ENCODE measurements at places on chromosomes 6 and 20.

DNA sequence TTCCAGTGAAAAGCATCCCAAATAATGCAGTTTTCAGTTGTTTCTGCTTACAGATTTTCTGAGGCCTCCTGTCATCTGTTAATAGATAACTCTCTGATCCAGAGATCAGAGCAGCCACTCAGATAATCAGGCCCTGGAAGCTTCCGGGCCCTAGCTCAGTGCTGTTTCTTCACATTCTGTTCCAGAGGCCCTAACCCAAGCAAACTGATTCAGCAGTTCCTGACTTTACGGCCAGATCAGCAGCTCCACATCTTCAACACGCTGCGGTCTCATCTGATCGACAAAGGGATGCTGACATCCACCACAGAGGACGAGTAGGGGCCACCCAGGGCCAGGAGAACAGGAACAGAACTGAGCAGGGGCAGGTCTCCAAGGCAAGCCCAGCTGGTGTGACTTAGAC lies 63.1 kb downstream of the CDS2 start:
- no peak for DNase-seq

DNA sequence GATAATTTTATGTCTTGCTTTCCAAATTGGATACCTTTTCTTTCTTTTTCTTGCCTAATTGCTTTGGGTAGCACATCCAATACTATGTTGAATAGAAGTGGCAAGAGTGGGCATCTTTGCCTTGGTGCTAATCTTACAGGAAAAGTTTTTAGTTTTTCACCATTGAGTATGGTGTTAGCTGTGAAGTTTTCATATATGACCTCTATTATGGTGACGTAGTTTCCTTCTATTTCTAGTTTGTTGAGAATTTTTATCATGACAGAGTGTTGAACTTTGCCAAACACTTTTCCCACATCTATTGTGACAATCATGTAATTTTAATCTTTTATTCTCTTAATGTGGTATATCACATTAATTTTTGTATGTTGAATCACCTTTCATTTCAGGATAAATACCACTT lies 216.1 kb downstream of the LRFN2 start:
- DNase-seq = no peak

DNA sequence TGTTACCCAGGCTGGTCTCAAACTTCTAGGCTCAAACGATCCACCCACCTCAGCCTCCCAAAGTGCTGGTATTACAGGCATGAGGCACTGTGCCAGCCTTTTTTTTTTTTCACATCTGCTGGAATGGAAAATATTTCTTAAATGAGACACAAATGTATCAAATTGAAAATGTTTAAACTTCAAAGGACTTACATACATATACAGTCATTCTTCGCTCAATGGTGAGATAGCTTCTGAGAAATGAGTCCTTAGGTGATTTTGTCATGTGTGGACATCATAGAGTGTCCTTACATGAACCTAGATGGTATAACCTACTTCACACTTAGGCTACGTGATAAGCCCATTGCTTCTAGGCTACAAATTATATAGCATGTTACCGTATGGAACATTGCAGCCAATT lies 43.1 kb downstream of the MICA start:
- DNase-seq = no peak

- no peak for DNase-seq
Observed at GRCh38 chr6:23174781-23175361, 605.5 kb downstream of the HDGFL1 start.

DNA sequence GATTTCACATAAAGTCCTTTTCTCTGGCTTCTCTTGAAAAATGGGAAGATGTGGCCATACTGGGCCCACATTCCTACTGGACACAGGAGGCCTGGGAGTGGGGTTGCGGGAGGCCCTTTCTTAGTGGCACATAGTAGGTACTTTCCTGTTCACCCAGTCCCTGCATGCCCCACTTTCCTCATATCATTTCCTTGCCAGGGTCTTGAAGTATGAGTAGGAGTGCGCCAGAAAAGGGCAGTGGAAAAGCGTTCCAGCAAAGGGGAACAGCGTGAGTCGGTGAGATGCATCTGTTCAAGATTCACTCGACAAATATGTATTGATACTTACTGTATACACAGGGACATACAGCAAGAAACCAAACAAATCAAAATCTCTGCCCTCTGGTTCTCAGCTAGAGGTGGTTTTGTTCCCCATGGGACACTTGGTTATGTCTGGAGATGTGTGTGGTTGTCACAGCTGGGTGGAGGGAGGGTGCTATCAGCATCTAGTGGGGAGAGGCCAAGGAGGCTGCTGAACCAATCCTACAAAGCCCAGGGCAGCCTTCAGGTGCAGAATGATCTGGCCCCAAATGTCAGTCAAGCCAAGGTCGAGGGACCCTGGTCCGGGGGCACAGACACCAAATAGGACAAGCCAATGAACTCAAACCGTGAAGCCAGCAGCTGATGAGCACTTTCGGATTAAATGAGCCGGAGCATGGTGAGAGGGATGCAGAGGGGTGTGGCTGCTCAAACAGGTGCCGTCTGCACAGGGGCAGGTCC lies 151.4 kb downstream of the CEBPB start:
- no peak for DNase-seq

- no peak for DNase-seq
Observed at GRCh38 chr20:22916021-22916842, 118.9 kb upstream of the SSTR4 start.

GRCh38 chr6:90490030-90490716 lies 96.7 kb downstream of the MAP3K7 start:
- no peak for DNase-seq

- no peak for DNase-seq
Observed at GRCh38 chr6:157185171-157185570, 138.1 kb downstream of the TMEM242 start.

GRCh38 chr20:60300374-60300773 lies 342.2 kb downstream of the CDH26 start:
- DNase-seq = no peak

DNA sequence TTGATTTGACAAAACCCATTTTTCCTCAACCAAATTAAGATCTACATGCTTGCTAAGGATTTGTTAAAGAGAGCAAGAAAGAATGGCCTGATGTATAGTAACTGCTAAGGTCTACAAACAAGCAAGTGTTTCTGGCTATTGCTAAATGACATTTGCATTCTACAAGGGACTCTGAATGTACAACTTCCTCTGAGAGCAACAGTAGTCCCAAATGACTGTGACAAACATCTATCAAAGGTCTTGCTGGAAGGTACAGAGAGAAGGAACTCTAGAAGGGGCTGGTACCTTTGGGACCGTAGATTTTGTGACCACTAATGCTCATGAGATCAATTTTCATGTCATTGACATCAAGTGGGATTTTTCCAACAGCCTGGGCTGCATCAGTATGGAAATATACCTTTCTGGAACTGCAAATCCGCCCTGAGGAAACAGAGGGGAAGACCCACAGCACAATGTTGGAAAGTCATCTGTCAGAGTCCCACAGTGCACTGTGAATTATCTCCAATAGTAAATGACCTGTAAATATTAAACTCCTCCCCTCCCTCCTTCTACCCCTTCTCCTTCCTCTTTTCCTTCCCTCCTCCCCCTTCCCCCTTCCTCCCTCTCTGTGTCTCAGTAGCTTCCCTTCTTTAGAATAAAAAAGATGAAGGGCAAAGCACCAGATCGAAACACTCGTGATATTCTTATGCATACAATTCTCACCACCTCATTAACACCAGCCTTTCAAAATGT lies 15.9 kb upstream of the CPNE1 start:
- no peak for DNase-seq

DNA sequence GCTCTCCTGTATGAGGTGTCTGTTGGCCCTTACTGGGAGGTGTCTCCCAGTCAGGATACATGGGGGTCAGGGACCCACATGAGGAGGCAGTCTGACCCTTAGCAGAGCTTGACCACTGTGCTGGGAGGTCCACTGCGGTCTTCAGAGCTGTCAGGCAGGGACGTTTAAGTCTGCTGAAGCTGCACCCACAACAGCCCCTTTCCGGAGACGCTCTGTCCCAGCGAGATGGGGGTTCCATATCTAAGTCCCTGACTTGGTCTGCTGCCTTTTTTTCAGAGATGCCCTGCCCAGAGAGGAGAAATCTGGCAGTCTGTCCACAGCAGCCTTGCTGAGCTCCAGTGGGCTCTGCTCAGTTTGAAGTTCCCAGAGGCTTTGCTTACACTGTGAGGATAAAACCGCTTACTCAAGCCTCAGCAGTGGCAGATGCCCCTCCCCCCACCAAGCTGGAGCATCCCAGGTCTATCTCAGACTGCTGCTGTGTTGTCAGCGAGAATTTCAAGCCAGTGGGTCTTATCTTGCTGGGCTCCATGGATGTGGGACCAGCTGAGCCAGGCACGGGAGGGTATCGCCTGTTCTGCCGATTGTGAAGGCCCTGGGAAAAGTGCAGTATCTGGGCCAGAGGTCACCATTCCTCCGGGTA lies 36.3 kb upstream of the IBTK start:
- DNase-seq = no peak

DNA sequence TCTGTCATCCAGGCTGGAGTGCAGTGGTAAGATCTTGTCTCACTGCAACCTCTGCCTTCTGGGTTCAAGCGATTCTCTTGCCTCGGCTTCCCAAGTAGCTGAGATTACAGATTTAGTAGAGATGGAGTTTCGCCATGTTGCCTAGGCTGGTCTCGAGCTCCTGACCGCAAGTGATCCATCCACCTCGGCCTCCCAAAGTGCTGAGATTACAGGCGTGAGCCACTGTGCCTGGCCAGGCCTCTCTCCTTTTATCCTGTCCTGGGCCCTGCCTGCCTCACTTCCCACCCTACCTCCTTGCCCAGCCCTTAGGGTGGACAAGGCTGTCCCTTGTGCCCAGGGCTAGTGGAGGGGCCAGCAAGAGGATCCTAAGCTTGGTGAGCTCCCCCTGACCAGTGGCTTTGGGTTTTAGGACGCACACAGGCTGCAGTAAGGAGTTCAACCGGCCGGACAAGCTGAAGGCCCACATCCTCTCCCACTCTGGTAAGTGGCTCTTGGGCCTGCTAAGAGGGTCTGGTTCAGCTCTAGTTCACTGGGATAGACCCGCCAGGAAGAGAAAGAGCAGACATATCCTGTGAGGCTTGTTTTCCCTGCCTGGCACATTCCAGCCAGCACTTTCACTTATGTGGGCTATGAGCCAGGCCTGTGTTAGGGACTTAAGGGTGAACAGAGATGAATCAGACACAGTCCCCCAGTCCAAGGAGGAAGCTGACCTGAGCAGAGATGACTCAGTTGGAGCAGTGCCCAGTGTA lies 21.9 kb upstream of the CHMP4B start:
- no peak for DNase-seq

DNA sequence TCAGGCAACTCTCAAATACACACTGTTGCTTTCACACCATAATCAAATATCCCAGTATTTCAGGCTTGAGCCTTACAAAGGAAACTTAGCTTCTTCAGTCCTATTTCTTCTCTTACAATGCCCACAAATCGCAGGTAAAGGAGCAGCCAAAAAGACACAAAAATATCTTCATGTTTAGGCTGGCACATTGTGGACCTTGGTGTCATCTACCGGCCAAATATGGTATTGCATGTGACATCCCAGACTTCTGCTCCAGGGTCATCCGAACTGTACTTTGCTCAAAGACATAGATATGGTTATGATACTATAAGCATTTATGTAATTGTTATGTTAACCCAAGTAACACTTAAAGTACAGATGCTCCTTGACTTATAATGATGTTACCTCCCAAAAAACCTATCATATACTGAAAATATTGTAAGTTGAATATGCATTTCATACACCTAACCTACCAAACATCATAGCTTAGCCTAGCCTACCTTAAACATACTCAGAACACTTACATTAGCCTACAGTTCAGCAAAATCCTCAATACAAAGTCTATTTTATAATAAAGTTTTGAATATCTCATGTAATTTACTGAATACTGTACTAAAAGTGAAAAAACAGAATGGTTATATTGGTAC lies 4.6 kb downstream of the OR2H2 start:
- DNase-seq = peak; percentile 21

GRCh38 chr6:158760618-158761250 lies 58.4 kb downstream of the EZR start:
- DNase-seq = no peak

- no peak for DNase-seq
Observed at GRCh38 chr6:6711832-6712448, 123.4 kb downstream of the LY86 start.

DNA sequence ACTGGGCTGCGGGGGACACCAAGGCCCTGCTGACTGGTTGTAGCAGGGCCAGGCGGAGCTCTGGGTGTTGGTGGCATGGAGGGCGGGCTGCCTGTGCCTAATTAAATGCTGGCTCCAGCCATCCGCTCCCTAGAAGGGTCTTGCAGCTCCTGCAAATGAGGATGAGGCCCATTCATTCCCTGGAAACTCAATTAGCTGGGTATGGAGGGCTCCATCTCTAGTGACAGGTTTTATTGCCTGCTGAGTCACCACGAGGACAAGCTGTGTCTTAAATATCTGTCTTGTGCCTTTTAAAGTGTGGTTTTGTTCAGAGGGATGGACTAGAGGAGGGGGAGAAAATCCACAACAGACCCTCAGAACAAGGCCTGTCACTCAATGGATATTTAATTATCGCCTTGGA lies 60.9 kb downstream of the SULF2 start:
- no peak for DNase-seq

DNA sequence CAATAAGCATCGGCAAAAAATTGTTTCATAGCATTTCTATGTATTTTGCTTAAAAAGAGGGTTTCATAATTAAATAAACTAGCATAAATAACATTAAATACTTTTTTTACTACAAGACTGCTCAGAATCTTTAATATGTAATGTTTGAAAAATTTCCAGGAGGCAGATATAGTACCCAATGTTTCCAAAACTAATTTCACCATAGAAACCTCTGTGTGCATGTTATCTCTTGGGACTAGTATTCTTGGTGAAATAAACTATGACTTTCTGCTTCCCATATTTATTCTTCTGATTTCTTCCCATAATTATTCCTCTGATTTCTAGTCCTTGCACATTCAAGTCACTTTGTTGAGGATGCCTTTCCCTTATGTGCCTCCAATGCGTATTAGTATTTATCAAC lies 94.5 kb downstream of the PTPRK start:
- DNase-seq = no peak

- DNase-seq = no peak
Observed at GRCh38 chr6:15689586-15690482, 27.0 kb upstream of the DTNBP1 start.

DNA sequence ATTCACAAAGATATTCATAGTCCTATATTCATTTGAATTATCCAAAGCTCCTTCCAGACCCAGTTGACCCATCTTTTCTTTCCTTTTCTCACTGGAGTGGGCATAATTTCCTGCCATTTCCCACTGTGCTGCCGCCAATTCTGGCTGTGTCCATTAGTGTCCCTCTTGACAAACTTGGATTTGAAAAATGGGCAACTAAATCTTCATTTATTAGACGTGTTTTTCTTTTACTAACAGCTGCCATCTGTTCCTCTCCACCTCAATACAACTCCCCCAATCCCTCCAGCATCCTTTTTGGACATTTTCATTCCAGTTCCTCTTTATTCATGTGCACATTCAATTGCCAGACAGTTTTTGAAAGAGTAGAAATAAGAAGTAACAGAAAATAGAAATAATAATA lies 90.5 kb downstream of the PCSK2 start:
- no peak for DNase-seq

Data from T-helper 17 cell (primary cell).